ENCODE measurements at places on chromosomes 11 and 22.

DNA sequence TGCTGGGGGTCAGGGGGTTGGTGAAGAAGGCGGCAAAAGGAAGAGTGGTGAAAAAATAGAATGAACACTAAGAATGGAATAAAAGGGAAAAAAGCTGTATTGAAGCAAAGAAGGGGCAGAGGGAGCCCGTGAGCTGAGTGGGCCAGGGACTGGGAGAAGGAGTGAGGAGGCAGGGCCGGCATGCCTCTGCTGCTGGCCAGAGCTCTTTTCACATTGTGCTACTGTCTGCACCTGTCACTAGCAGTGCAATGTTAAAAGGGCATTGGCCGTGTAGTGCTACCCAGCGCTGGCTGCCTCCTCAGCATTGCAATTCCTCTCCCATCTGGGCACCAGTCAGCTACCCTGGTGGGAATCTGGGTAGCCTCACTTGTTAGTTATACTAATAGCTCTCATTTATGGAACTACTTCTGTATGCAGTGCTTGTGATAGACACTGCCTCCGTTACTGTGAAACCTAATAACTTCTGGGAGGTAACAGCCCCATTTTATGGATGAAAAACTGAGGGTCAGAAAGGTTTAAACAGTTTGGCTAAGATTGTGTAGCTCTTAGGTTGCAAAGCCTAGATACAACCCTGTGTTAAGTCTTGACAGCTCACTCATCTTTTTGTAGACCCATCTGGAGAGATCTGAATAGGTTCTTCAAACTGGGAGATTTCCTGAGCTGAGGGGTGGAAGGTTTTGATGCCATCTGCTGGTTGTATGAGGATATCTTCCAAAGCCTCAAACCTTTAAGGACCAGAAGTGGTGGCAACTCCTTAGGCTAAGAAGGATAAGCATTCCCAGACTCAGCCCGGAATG is 8.5 kb downstream of the YPEL4 start:
- DNase-seq, result no peak

DNA sequence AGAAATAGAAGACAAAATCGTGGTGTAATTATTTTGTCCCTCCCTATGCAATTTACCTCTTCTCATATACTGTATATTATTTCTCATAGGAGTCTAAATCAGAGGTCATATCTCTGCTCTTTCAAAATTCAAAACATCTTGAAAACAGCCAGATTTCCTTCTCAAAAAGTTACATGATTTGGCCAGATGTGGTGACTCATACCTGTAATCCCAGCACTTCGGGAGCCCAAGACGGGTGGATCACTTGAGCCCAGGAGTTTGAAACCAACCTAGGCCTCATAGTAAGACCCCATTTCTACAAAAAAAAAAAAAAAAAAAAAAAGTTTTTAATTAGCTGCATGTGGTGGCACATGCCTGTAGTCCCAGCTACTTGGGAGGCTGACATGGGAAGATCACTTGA is 29.0 kb upstream of the DNAJB7 start:
- DNase-seq, result no peak

DNA sequence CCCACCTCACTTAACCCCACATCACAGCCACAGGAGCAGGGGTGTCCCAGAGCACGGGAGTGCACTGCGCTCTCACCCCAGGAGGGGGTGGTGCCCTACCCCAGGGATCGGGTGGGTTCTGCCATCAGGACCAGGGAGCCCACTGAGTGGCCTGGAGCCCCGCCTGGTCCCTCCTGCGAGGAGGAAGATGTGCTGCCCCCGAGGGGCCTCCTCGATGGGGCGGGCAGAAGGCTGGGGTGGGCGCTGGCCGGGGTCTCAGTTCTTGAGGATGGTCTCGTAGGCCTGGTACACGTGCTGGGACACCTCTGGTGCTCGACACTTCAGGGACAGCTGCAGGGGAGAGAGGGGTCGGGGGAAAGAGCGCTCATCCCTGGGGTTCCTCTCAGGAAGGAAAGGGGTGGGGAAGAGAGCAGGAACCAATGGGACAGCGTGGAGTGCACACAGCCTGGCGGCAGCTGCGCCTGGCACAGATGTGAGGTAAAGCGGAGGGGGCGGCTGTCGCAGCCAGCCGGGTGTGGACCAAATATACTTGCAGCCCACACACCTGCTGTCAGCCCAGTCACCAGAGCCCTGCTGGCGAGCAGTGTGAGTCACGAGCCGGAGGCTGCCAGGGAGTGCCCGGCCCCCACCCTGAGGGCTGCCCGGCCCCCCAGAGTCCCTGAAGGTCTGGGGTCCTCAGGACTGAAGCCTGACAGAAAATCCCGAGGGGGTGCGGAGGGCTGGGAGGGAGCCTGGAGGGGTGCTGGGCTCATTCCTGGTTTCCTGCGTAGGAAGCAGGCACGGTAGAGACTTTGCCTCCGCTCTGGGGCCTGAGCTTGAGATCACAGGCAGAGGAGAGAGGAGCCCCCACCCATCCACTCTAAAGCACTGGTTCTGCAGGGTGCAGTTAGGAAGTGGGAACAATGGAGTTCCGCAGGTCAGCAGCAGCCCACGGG is 13.3 kb upstream of the RASL10A start:
- no peak for DNase-seq

DNA sequence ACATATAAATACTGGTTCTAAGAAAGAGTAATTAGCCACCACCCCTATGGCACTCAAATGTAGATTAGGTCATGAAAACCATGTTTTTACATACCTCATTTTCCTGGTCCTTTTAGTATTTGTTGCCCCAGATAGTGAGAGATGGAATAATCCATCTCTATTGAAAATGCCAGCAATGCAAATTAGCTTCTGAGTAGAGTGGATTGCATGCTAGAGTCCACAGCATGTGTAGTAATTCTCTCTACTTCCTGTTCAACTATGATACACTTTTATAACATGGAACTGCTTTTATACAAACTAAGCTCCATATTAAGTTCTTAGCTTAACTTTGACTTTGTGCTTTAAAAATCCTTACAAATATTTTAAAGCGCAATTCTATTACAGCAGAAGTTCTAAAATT is 73.2 kb downstream of the TRPC6 start:
- DNase-seq, result no peak

- no peak for DNase-seq
These were observed 11.3 kb upstream of the NELL1 start for GRCh38 chr11:20658135-20658534.

- DNase-seq, result no peak
These were observed 58.1 kb upstream of the NECTIN1 start for GRCh38 chr11:119787074-119787461.

DNA sequence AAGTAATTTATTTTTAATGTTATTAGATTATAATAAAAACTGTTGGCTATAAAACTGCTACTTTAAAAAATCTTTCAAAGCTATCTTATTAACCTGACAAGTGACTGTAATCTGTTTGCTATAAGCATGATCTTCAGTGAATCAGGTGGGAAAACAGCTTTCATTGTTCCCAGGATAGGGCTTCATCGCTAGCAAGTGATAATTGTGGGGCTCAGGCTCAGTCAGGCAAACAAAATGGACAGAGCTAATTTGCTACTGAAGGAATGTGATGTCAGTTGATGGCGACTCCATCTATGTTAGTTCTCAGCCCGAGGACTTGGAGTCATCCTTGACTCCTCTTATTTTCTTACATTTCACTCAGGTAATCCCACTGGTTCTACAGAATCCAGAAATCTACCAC is 125.0 kb downstream of the RASSF10 start:
- DNase-seq, result no peak

DNA sequence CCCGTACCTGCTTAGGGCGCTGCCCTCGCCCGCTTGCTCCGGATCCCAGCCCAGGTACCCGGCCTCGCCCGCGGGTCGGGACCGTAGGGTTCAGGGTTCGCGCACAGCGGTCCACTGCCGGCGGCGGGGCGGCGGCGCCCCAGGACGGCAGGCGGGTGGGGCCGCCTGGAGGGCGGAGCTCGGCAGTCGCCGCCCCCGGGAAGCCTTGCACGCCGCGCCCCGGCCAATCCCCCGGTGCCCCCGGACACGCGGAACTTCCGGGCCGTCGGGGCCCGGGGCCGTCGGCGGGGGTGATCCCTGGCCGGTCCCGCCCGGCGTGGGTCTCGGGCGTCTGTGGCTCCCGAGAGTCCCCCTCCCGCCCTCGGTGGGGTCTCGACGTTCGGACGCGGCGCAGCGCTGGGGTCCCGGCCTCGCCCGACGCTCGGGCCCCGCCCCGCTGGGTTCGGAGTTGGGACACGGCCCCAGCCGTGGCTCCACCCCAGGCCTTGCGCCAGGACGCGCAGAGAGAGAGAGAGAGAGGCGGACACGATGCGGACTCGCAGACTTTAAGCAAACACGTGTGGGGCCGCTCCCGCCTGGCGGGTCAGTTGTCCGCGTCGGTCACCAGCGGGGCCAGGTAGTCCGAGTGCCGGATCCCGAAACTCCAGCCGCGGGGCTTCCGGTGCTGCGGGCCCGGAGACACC is at the start of gene TYMP:
TSS of gene TYMP (minus strand) at position 116 of the 683 bp plus-strand sequence. CDS start 303 bp downstream, outside the sequence.
- no peak for DNase-seq

DNA sequence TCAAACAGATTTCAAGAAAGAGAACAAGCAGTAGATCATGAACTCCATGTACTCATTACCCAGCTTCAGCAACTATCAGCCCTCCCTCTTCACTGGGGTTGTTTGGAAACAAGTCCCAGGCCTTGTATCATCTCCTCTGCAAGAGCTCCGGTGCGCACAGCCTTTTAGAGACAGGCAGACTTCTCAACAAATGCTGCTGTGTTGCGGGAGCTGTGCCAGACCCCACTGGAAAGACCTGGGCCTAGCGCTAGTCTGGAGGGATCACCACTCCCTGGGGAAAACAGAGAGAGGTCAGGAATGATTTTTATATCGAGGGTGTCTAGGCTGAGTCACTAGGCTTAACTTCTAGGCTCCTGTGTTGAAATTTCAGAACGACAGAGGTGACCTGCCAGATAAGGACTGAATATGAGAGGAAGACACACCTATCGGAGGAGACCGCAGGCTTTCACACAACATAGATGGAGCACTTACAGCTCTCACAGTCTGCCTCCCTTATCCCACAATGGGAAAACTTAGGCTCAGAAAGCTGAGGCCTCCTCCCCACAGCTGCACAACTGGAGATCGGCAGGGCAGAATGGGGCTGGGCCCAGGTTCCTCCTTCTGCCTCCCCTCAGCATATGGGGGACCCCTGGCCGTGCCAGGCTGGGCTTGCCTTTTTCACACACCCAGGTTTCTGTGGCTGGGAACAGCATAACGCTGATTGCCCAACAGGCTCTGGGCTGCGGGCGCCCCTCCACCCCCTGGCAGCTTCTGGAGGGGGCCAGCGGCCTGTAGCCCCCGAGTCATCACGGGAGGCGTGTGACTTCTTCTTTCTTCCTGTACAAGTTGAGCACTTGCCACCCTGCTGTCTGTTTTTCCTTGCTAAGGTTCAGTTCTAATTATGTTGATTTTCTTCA is 86.0 kb downstream of the PKNOX2 start:
- DNase-seq, result no peak

DNA sequence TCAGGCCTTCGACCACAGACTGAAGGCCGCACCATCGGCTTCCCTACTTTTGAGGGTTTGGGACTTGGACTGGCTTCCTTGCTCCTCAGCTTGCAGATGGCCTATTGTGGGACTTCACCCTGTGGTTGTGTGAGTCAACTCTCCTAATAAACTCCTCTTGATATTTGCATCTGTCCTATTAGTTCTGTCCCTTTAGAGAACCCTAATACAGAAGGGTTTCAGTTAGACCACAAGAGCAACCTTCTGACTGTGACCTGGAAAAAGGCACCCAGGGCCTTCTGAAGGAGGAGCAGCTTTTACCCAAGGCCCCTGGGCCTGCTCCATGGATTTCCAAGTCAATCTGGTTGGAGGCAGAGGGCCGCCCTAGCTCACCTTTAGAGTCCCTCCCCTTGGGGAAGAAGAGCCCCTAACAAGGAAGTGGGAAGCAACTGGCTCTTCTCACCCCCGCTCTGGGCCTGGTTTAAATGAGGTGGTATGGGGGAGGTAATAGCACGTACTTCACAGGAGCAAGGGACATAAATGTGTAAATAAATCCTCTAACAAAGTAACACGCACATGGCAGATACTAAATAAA is 11.2 kb upstream of the CHST1 start:
- DNase-seq, result no peak

- no peak for DNase-seq
These were observed 34.7 kb upstream of the WNT7B start for GRCh38 chr22:46011627-46012181.

GRCh38 chr11:101103433-101103832 is 26.2 kb downstream of the PGR start:
- DNase-seq, result no peak

- DNase-seq, result no peak
These were observed 79.1 kb upstream of the AKIP1 start for GRCh38 chr11:8831861-8832260.

Measured in activated naive CD4-positive, alpha-beta T cell (primary cell).